ENCODE measurements at places on chromosomes 7 and 10. TPM values are rescaled to one million over a fixed set of nuclear protein-coding genes. Genes with fewer than 3 reads are reported as not detected.

GRCh38 chr10:118383699-118384098 lies 41.6 kb upstream of the FAM204A start:
- H3K27ac ChIP-seq: no peak overlapping the region
- no peaks in the 10 kb centered on the region for H3K4me1 ChIP-seq
- H3K4me3 ChIP-seq: no peak overlapping the region
- DNase-seq: no peak
- no peaks in the 10 kb centered on the region for H3K36me3 ChIP-seq

Gene EXOC4
- total RNA-seq: 118 TPM

DNA sequence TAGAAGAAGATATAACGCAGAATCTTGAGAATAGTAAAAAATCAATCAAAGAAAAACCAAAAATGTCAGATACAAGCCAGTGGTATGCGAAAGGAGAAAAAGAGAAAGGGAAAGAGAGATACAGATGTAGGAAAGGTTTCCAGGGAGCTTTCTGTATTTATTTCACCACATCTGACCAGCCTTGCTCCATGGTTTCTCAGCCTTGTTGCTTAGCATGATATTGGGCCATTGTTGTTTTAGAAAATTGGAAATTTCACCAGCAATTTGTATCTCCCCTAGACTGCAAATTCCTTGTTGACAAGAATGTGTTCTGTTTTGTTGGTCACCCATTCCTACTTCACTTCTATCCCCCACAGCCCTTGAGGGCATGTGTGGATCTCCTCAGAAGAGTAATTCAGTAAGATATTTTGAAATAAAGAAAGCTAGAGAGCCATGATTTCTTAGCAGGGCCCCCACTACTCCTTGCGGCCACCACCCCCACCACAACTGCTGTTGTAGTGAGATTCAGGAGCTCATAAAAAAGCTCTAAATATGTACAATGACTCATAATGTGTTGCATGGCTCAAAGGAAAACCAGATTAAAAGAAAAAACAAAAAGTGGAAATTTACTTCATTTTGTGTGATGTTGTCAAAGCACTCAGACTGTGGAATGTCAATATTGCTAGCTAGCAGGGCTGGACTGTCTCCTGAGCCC lies 138.7 kb downstream of the CHRM2 start:
- H3K4me3 ChIP-seq: no peak overlapping the region
- no peak overlapping the region for H3K27ac ChIP-seq
- H3K27me3 ChIP-seq: no peaks in the 10 kb centered on the region
- H3K4me1 ChIP-seq: no peaks in the 10 kb centered on the region

DNA sequence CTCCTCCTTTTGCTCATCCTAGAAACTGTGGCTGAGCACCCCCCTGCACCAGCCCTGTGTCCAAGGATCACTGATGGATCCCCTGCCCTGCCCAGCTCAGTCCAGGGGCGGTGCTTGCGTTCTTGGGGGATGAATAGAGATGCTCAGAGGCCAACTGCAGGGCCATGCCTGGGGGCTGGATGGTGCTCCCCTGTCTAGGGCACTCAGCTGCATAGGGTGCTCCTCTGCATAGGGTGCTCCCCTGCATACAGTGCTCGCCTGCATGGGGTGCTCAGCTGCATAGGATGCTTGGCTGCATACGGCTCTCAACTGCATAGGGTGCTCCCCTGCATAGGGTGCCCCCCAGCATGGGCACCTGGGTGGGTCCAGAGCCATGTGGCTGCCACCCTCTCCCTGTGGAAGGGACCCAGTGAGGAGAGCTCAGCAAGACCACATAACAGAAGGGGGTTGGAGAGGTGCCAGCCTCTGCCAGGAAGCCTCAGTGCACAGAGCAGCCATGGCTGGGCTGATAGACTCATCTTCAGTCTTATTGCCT lies 95.0 kb downstream of the BMS1 start:
- no peak overlapping the region for H3K4me3 ChIP-seq
- no peaks in the 10 kb centered on the region for H3K4me1 ChIP-seq
- no peaks in the 10 kb centered on the region for H3K27me3 ChIP-seq
- H3K36me3 ChIP-seq: no peaks in the 10 kb centered on the region
- no peak overlapping the region for H3K27ac ChIP-seq

DNA sequence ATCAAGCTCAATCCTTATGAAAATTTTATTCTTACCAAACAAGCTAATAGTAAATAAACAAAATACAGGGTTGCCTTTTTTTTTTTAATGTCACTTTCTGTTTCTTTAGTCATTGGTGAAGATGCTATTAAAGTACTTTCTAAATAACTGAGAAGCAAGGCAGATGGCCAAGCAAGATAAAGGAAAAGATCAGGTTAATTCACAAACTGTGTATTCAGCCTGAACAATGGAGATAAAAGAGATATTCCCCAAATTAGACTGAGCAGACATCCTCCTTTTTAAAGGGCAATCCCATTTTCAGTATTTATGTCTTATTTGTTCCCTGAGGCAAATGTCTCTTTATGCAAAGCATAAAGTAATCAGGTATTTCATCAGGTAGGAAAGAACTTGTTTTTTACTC lies 23.1 kb upstream of the XRCC2 start:
- no peak for DNase-seq
- no peak overlapping the region for H3K4me3 ChIP-seq
- no peaks in the 10 kb centered on the region for H3K36me3 ChIP-seq
- no peak overlapping the region for H3K27ac ChIP-seq
- H3K27me3 ChIP-seq: no peaks in the 10 kb centered on the region

DNA sequence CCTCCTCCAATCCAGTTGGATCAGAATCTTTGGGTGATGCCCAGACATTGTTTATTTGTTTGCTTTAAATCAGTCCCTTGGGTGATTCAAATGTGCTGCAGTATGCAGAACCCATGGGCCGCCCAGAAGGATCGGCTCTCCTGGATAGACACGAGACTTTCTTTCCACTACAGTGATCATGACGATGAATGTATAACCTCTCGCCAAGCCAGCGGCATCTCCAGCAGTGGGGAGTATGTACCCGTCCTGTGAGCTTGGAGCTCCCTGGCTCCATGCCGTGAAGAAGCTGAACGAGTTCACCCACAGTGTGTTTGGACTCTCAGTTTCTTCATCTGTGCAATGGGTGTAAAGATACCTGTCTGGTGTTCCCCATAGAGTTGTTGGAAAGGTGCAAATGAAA lies 162.3 kb downstream of the CAMK1D start:
- H3K27me3 ChIP-seq: no peaks in the 10 kb centered on the region
- no peaks in the 10 kb centered on the region for H3K4me1 ChIP-seq
- no peak overlapping the region for H3K27ac ChIP-seq
- no peak overlapping the region for H3K4me3 ChIP-seq

DNA sequence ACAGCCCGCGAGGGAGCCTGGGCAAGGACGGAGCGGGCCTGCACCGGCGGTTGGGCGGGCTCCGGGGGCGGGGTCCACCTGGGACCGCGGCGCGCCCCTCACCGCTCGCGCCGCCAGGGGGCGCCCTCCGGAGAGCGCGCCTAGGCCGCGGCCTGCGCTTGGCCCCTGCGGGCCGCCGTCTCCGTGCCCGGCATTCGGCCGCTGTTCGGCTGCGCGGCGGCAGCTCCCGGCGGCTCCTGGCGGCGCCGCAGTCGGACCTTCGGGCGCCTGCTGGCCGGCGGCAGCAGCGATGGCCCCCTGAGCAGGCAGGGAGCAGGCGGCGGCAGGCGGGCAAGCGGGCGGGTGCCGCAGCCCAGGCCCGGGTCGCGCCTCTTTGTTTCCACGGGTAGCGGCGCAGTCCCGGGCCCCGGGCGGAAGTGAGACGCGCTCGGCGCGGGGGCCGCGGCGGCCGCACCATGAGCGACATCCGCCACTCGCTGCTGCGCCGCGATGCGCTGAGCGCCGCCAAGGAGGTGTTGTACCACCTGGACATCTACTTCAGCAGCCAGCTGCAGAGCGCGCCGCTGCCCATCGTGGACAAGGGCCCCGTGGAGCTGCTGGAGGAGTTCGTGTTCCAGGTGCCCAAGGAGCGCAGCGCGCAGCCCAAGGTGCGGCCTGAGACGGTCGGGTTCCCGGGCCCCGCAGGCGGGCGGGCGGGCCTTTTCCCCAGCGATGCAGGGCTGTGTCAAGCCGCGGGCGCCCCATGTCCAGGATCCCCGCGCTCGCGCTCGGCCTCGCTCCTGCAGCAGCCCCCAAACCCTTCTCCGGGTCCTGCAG lies at the start of gene INTS15:
Gene INTS15, plus strand, starts transcription at position 193 of the 816 bp plus-strand sequence. Its CDS starts 263 bp downstream, at position 456.
- peak within 1 kb of the TSS; percentile 80 for H3K27ac ChIP-seq
- H3K27me3 ChIP-seq: no peaks in the 10 kb centered on the region
- H3K36me3 ChIP-seq: peaks cover 33% of the 10 kb centered on the region
- H3K4me1 ChIP-seq: peaks cover 22% of the 10 kb centered on the region
- peak; percentile 88 for DNase-seq

DNA sequence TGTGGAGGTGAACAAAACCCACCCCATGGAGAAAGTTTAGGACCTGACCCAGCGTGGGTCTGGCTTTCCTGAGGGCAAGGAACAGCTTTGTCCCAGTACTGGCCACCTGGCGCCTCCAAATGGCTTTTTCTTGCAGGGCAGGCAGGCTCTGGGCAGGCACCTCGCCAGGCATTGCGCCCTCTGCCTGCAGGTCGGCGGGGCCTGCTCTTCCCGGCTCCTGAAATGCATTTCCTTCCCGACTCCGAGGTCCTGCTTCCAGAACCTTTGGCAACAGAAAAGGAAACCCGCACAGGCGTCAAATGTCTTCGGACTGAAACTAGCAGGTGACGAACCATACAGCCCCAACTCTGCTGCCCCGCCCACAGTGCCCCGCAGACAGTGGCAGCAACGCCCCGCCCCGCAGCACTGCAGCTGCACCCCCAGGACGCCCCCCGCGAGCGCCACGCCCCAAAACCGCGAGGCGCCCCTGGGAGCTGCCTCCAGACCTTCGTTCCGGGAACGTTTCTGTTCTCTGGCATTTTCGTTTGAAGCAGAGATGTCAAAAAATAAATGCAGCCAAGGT lies 65.5 kb downstream of the C10orf143 start:
- no peak overlapping the region for H3K4me3 ChIP-seq
- no peaks in the 10 kb centered on the region for H3K27me3 ChIP-seq
- no peak overlapping the region for H3K27ac ChIP-seq
- DNase-seq: no peak

- no peaks in the 10 kb centered on the region for H3K27me3 ChIP-seq
- H3K4me1 ChIP-seq: peaks cover 46% of the 10 kb centered on the region
- H3K27ac ChIP-seq: peak overlapping the region; percentile 96
- peaks cover 17% of the 10 kb centered on the region for H3K36me3 ChIP-seq
These were observed 109.1 kb upstream of the TNRC18 start for GRCh38 chr7:5532536-5533335.

- no peaks in the 10 kb centered on the region for H3K27me3 ChIP-seq
- DNase-seq: no peak
- H3K4me1 ChIP-seq: no peaks in the 10 kb centered on the region
- no peak overlapping the region for H3K27ac ChIP-seq
- H3K36me3 ChIP-seq: no peaks in the 10 kb centered on the region
These were observed 273.1 kb upstream of the KCND2 start for GRCh38 chr7:119999738-120000475.

Gene UCN3
- total RNA-seq: not detected

Gene PLPP4
- not detected for total RNA-seq

Gene LRRC4
- not detected for total RNA-seq

GRCh38 chr7:21300692-21301091 lies 127.2 kb upstream of the SP4 start:
- no peaks in the 10 kb centered on the region for H3K27me3 ChIP-seq
- H3K27ac ChIP-seq: no peak overlapping the region
- no peak overlapping the region for H3K4me3 ChIP-seq
- DNase-seq: peak; percentile 13

Gene AKR1C8
- total RNA-seq: 3.2 TPM

- H3K36me3 ChIP-seq: no peaks in the 10 kb centered on the region
- no peaks in the 10 kb centered on the region for H3K27me3 ChIP-seq
- DNase-seq: no peak
- no peak overlapping the region for H3K4me3 ChIP-seq
These were observed 128.9 kb downstream of the PLXDC2 start for GRCh38 chr10:19944911-19945663.

GRCh38 chr7:29848941-29849340 lies 42.6 kb downstream of the WIPF3 start:
- H3K4me3 ChIP-seq: no peak overlapping the region
- H3K27ac ChIP-seq: no peak overlapping the region
- DNase-seq: no peak
- no peaks in the 10 kb centered on the region for H3K36me3 ChIP-seq
- H3K27me3 ChIP-seq: peaks cover 2% of the 10 kb centered on the region

GRCh38 chr7:157870644-157871290 lies 534.0 kb downstream of the DNAJB6 start:
- DNase-seq: no peak
- H3K36me3 ChIP-seq: no peaks in the 10 kb centered on the region
- H3K27me3 ChIP-seq: no peaks in the 10 kb centered on the region
- H3K27ac ChIP-seq: no peak overlapping the region
- no peak overlapping the region for H3K4me3 ChIP-seq
